Hepatocyte (in vitro differentiated cells): ENCODE measurements at places on chromosomes 1 and 21. TPM values are rescaled to one million over a fixed set of nuclear protein-coding genes. Genes with fewer than 3 reads are reported as not detected.

CYYR1 gene
- polyA plus RNA-seq, result 4.9 and 6.6 TPM in 2 replicates

PCP4 gene
- polyA plus RNA-seq, result 6.0 and 6.9 TPM in 2 replicates

UBL4B gene
- polyA plus RNA-seq, result not detected in 2 replicates

HCN3 gene
- 5.6 and 8.2 TPM in 2 replicates for polyA plus RNA-seq

CYP4A11 gene
- 26.5 and 62.4 TPM in 2 replicates for polyA plus RNA-seq

SLAMF1 gene
- 2.1 and 2.3 TPM in 2 replicates for polyA plus RNA-seq

ZFP69B gene
- 1.1 and 4.8 TPM in 2 replicates for polyA plus RNA-seq

LMX1A gene
- not detected in 2 replicates for polyA plus RNA-seq

MTMR11 gene
- polyA plus RNA-seq, result 34.0 and 40.2 TPM in 2 replicates

RYR2 gene
- 0.33 and 0.95 TPM in 2 replicates for polyA plus RNA-seq

CCDC28B gene
- 28.5 and 29.5 TPM in 2 replicates for polyA plus RNA-seq

ACAP3 gene
- 87.1 and 108 TPM in 2 replicates for polyA plus RNA-seq

HHIPL2 gene
- polyA plus RNA-seq, result 0.37 and 0.99 TPM in 2 replicates

KRTAP12-2 gene
- not detected in 2 replicates for polyA plus RNA-seq

GPR61 gene
- polyA plus RNA-seq, result 0.88 and 1.1 TPM in 2 replicates

TRIM17 gene
- 5.7 and 7.3 TPM in 2 replicates for polyA plus RNA-seq

CAMSAP2 gene
- 9.3 and 12.5 TPM in 2 replicates for polyA plus RNA-seq

HPCAL4 gene
- polyA plus RNA-seq, result 12.6 and 13.8 TPM in 2 replicates

CFHR2 gene
- polyA plus RNA-seq, result 6.8 and 9.6 TPM in 2 replicates

TTLL10 gene
- 0.38 and 0.69 TPM in 2 replicates for polyA plus RNA-seq

NOS1AP gene
- 4.4 and 9.3 TPM in 2 replicates for polyA plus RNA-seq

TNFSF4 gene
- polyA plus RNA-seq, result 0.80 and 1.9 TPM in 2 replicates

KCNA10 gene
- polyA plus RNA-seq, result not detected in 2 replicates

DNTTIP2 gene
- 34.4 and 37.8 TPM in 2 replicates for polyA plus RNA-seq

RFX5 gene
- 14.1 and 18.0 TPM in 2 replicates for polyA plus RNA-seq
